Hair follicular keratinocyte (primary cell): ENCODE measurements at places on chromosomes 1 and 21. TPM values are rescaled to one million over a fixed set of nuclear protein-coding genes. Genes with fewer than 3 reads are reported as not detected.

Gene ZC3H12A
- total RNA-seq = 44.1 and 67.5 TPM in 2 replicates

Gene CD34
- total RNA-seq = not detected in 2 replicates

Gene FLG2
- not detected in 2 replicates for total RNA-seq

Gene SLAMF9
- 2.5 TPM in 1 of 2 replicates, not detected in the other for total RNA-seq

Gene OLFML2B
- 0.08 and 0.27 TPM in 2 replicates for total RNA-seq

Gene NMNAT1
- 6.9 and 9.0 TPM in 2 replicates for total RNA-seq

Gene PTCH2
- total RNA-seq = not detected in 2 replicates

Gene HLX
- total RNA-seq = 0.08 and 0.72 TPM in 2 replicates

Gene RCSD1
- 0.27 and 0.31 TPM in 2 replicates for total RNA-seq

Gene CFAP45
- 0.11 and 0.55 TPM in 2 replicates for total RNA-seq

Gene TESK2
- 2.6 and 5.1 TPM in 2 replicates for total RNA-seq

Gene DDX59
- total RNA-seq = 11.9 and 13.4 TPM in 2 replicates

Gene AMPD1
- total RNA-seq = not detected in 2 replicates

Gene FAM177B
- not detected in 2 replicates for total RNA-seq
